Activated CD4-positive, alpha-beta T cell treated with anti-CD3 and anti-CD28 coated beads for 4 hours (primary cell): ENCODE measurements at places on chromosomes 16 and 17.

- no peak for DNase-seq
Observed at GRCh38 chr16:72242757-72243156, 70.8 kb upstream of the PMFBP1 start.

DNA sequence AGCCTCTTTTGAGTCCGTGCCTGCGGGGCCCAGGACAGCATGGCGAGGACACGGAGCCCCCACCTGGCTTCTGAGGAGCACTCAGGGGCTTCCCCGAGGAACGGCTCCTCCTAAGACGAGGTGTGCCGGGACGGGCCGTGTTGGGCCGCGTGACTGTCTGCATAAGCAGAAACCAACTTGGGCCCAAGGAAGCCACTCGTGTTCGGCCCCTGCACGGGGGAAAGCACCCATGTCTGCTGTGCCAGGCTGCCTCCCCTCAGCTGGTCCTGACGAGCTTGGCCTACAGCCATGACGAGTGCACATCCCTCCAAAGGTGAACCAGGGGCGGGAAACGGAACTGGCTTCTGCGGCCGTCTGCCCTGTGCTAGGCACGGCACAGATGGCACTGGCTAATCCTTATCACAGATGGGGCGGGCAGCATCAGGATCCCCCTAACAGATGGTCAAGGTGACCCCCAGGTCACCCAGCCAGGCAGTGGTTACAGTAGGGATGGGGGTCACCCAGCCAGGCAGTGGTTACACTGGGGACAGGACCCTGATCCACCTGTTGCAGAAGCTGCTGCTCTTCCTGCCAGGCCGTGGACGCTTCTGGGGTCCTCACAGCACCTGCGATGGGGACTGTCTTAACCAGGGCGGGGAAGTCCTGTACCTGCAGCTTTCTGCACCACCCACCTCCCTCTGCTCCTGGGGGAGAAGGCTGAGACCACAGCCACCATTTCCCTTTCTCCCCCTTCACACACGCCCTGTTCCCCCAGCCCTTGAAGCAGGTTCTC lies 25.6 kb downstream of the MRM3 start:
- no peak for DNase-seq

- no peak for DNase-seq
Observed at GRCh38 chr17:50219939-50220465, 18.6 kb upstream of the COL1A1 start.

- DNase-seq, result no peak
Observed at GRCh38 chr16:83946781-83947566, 6.1 kb upstream of the OSGIN1 start.

DNA sequence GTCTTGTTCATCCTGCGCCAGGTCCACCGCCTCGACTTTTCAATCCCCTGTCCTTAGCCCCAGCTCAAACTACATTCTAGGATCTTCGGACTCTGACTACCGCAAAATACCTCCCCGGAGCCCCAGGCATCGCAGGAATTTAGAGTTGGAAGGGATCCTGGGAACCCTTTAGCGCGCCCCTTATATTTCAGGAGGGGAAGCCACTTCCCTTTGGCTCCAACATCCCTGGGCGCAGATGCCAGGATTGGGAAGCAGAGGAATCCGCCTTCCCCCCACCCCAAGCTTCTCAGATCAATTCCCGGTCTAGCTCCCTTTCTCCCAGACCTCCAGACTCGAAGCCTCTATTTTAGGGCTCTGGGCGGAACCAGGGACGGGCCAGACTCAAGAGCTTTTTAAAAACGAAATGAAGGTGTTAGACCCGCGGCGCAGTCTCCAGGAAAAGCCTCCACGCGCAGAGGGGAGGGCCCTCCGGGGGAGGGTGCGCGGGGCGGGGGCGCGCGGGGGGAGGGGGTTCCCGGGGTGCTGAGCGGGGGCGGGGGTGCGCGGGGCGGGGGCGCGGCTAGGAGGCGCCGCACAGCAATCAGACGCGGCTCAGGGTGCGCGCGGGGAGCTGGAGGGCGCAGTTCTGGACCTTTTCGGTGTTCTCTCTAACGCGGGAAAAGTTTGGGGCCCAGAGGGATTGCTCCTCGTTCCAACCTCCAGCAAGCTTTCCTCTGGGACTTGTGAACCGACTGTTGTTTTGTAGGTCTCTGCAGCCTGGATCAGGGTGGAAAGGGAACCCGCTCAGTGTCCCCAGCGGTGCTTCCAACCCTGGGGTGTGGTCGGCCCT lies 1.6 kb downstream of the AHSP start:
- DNase-seq, result peak; percentile 22
